ENCODE measurements at places on chromosomes 4 and X.
A peak's percentile ranks its signal among the peaks of the same experiment; 100 is the strongest.

DNA sequence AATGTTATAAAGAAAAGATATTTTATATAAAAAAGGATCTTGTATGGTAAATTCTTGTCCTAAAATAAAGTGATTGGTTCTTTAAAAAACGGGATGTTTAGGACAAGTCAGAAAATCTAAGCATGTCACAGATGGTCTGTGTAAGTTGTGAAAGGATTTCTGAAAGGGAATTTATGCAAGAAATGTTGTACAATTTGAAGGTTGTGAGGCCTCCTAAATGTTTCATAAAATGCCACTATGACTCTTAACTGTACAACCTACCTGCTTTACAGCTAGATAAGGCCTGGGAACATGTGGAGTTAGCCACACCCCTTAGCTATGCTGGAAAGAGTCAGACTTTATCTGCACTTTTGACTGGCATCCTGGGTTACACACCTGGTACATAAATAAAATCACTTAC is 951.5 kb upstream of the POU3F4 start:
- DNase-seq = no peak

- peak; percentile 7 for DNase-seq
Measured at GRCh38 chr4:121073672-121074381, 1.5 kb upstream of the NDNF start.

GRCh38 chrX:13008189-13008533 is 33.3 kb downstream of the TMSB4X start:
- no peak for DNase-seq

GRCh38 chr4:156870861-156871260 is 100.7 kb downstream of the PDGFC start:
- no peak for DNase-seq

DNA sequence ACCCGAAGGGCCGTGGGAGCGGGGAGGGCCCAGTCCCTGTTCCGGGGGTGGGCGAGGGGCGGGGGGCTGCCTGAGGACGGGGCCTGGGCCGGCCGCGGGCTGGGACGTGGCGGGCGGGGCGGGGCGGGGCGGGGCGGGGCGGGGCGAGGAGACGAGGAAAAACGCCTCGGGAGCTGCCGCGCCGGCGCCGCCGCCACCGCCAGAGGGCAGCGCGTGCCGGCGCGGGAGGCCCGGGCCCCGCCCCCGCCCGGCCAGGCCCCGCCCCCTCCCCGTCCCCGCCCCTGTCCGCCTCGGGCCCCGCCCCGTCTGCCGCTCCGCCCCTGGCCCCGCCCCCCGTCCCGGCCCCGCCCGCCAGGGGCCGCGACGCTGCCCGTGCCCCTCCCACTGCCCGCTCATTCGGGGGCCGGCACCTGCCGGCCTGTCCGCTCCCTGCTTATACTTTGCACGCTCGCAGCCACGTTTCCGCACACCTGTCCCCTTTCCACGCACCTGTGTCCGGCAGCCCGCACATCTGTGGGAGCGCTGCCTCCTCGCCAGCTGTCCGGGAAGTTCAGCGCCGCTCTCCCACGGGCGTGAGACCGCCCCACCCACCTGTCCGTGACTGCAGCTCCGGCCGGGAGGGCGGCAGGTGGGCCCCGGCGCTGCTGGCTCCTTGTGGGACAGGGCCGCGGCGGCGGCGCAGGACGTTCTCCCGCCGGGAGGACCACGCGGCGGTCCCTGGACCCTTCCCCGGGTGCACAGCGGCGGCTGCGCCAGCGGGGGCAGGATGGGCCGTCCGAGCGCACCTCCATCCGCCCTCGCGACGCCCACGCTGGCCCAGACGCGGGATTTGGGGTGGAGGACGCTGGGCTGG is 1.7 kb upstream of the FGFRL1 start:
- peak; percentile 77 for DNase-seq

DNA sequence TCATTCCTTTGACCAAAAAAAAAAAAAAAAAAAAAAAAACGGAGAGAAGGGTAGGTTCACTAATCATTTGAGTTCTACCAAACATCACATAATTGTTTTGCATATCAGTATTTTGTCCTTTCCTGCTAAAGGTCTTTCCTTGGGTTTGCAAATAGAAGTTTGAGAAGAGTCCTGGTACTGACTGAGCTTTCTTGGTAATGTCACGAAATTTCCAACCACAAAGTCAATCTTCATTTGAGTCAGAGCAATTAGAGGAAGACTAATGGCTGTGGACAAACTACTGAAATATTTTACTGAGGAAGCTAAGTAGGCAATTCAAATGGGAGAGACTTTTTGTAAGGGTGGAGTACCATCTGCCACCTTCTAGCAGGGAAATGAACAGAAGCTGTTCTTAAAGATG is 21.7 kb upstream of the CD40LG start:
- DNase-seq = no peak

DNA sequence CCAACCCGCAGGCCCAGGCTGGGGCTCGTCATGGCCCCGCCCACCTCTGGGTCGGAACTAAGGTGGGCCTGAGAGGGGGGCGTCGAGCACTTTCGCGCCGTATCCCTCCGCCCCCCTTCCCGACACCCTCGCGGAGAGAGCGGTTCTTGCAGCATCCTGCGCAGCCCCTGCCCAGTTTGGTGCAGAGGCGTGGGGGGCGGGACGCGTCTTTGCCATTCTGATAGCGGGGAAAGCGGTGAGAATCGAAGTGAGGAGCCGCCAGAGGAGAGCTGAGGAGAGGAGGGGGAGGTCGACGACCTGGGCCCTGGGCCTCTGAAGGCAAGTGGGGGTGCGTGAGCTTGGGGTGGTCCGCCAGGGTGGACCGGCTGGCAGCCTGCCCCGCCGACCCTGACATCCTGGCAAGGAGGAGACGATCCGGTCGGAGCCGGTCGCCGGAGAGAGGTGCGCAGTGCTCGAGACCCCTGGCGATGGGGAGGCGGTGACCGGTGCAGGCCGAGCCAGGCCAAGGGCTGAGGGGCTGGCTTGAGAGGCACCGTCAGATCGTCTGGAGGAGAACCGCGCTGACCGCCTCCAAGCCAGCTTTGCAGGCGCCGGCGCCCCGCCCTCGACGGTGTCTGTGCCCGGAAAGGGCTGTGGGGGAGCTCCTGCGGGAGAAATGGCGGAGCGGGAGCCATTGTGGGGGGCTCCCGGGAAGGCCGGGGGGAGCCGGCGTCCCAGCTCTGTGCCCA is 25.5 kb downstream of the GPRASP3 start:
- peak; percentile 17 for DNase-seq

DNA sequence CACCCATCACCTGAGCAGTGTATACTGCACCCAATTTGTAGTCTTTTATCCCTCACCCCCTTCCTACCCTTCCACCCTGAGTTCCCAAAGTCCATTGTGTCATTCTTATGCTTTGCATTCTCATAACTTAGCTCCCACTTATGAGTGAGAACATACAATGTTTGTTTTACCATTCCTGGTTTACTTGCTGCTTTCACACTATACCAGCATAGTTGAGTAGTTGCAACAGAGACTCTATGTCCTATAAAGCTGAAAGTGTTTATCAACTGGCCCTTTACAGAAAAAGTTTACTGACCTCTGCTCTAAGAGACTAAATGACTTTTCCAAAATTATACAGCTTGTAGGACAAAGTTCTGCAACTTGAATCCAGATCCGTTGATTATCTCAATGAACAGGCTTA is 61.1 kb upstream of the BLTP1 start:
- DNase-seq = no peak

GRCh38 chr4:97404876-97405523 is 738.3 kb downstream of the STPG2 start:
- peak; percentile 69 for DNase-seq

DNA sequence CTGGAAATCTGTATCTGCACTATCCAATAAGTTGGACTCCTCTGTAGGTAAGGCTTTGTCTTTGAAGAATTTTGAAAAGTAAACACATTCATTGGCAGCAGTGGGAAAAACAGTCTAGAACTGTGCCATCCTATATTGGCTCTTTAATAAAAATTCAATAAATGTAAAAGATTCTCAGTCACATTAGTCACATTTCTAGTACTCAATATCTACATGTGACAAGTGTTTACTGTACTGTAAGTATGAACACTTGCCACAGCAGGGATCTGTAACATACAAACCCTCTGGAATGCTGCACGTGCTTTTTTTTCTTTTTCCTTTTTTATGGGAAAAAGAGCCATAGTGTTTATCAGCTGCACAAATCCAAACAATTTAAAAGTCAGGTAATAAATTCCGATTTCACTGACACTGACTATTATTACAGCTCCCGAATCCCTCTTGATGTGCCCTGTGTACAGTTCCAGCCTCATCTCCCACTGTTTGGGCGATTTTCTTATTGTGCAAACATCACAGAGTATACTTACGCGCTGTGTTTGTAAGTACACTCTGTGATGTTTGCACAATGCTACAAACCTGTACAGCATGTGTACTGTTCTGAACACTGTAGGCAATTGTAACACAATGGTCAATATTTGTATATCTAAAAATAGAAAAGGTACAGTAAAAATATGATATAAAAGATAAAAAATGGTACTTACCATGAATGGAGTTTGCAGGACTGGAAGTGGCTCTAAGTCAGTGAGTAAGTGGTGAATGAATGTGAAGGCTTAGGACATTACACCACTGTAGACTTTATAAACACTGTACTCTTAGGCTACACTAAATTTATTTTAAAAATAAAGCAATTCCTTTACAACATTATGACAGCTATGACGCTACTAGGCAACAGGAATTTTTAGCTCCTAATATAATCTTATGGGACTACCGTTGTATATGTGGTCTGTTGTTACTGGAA is 8.7 kb downstream of the PYURF start:
- DNase-seq = no peak

DNA sequence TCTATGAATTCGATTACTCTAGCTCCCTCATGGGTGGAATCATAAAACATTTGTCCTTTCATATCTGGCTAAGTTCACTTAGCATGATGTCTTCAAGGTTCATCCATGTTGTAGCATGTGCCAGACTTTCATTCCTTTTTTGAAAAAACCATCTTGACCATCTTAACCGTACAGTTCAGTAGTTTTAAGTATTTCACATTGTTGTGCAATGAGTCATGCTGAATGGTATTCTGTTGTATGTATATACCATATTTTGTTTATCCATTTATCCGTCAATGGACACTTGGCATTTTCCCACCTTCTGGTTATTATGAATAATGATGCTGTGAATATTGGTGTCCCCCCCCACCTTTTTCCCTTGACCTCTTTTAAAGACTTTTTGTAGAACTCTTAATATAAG is 72.4 kb upstream of the TLR2 start:
- DNase-seq = peak; percentile 26

GRCh38 chrX:136021903-136022302 is 36.7 kb downstream of the SLC9A6 start:
- no peak for DNase-seq

GRCh38 chr4:2288051-2288541 is 26.2 kb upstream of the MXD4 start:
- no peak for DNase-seq

GRCh38 chrX:3351276-3351675 is 4.8 kb upstream of the MXRA5 start:
- no peak for DNase-seq

GRCh38 chrX:43860646-43861370 is 21.4 kb downstream of the MAOB start:
- peak; percentile 88 for DNase-seq

DNA sequence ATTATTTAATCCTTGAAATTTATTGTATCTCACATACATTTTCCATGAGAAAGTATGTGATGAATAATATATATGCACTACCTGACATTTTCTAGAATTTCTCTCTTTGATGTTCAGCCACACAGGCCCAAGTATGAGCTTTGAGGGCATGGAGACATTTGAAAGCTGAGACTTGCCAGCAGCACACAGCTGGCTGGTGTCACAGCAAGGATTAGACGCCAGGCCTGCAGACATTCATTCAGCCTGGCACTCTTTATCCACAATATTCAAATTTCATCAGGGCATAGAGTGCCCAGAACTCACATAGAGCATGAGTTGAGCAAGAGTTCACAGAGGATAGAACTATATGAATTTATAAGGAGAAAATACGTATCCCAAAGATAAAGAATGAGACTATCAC is 74.0 kb downstream of the GRIA2 start:
- no peak for DNase-seq

DNA sequence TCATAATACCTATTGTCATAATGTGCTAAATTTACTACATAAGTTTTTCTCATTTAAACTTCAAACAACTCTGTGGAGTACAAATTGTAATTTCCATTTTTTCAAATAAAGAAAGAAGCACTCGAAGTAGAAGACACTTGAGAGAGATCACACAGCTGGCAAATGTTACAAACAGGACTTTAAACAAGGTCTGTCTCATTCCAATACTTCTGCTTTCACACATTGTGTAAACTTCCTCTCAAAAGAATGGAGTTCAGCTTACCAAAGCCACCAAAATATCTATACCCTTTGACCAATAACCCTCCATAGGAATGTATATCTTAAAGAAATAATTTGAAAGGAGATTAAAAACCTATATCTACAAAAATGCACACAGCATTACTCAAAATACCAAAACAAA is 88.3 kb downstream of the OPHN1 start:
- no peak for DNase-seq

- DNase-seq = no peak
Measured at GRCh38 chr4:82053396-82053795, 320.4 kb downstream of the HNRNPD start.

DNA sequence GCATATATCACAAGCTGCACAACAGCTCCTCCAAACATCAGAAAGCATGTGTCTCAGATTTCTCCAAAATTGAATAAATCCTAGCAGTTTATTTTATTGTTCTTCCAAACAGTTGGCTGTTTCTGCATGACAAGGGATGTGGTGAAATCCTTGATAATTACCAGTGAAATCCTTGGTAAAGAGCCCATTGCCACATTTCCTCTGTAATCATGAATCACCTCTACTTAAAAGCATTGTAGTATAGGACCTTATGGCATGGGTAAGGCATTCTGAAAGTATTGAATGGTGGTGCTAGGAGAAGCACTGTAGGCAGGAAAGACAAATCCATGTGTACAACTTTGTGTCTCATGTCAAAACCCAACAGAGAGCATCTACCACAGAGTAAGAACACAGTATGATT is 135.8 kb upstream of the NDST3 start:
- peak; percentile 26 for DNase-seq

DNA sequence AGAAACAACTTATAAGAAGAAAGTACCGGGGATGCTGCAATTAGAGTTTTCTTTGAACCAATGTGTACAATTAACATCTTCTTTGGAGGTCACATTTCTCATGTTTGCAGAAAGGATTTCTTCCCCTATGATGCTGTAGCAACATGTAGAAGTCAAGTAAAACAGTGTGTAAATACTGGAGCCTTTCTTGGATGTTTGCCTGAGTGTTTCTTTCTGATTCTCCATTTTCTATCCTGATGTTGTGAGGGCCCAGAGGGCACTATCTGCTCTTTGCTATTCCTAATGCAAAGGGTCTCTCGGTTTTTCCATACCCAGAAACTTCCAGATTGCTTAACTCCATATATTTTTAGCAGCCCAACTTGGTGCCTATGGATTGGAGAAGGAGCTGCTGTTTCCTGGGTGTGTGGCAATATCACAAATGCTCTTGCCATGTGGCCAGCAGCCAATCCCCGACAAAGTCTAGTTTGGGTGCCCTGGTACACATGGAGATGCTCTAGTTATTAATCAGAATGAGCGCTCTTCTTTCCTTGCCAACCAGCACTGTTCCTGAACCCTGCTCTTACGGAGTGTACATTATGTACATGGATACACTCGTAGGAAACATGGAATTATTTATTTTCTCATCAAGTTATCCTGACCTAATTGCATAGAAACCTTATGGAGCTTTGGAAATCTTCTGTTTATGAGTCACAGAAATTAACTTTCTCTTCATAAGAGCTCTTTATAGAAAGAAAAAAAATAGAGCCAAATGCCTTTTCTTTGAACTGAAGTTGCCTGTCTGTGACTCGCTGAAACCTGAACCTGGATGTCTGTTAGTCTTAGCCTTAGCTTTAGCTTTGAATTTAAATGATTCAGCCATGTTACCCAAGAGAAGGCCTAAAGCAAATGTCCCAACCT is 67.0 kb upstream of the GPC4 start:
- peak; percentile 24 for DNase-seq
